Cortex of kidney (tissue), 1 donor: ENCODE measurements at places on chromosomes 3 and 15.

- DNase-seq: no peak
These were observed 152.4 kb upstream of the CHL1 start for GRCh38 chr3:44028-44676.

DNA sequence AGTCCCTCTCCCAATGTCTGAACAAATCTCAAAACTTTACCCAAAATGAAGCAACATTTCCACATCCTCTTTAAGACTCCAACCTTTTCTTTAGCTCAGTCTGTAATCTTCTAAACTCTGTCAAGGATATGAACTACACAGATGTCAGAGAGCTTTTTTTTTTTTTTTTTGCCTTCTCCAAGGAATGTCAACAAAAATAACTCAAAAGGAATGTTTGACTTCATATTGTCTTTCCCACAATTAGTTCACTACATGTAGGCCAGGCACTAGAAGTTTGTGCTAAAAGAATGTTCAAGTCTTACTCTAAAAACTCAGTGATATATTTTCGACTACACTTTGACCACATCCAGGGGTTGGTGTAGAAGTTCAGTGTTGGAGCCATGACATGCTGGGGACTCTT, 37.1 kb downstream of the ADAMTS9 start:
- DNase-seq: no peak

- DNase-seq: no peak
These were observed 15.7 kb upstream of the RPS27L start for GRCh38 chr15:63172851-63173451.

GRCh38 chr15:90860450-90860849, 7.9 kb upstream of the FURIN start:
- DNase-seq: no peak

- no peak for DNase-seq
These were observed 269.4 kb upstream of the ROPN1 start for GRCh38 chr3:124261306-124261705.

GRCh38 chr3:181718987-181719911, 7.5 kb downstream of the SOX2 start:
- DNase-seq: no peak

DNA sequence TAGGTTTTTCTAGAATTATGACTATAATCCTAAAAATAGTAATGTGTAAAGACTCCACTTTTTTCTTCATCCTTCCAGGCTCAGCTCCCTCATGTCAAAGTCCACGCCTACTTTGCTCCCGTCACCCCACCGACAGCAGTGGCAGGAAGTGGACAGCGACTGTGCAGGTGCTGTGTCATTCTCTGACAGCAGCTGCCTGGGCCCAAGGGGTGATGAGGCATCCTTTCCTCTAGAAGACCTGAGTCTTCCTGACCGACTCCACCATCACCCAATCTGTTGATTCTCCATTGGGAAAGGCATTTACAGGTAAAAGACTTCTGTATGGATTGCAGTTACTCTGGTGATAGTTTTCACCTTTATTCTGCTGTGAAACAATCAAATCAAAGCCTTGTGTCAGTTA, 54.8 kb downstream of the UBP1 start:
- no peak for DNase-seq

DNA sequence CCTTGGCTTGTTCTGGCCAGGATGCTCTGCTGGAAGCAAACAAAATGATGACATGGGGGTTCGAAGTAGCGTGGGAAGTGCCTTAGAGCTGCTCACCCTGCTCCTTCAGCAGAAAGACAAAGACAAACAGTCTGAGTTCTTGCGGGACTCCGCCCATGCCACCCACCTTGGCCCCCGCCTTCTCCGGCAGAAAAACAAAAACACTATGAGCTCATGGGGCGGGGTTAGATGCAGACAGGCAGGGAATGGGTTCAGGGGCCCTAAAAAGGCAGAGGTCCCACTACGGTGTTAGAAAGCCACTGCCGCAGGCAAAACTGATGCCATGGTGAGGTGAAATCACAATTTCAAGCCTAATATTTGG, 9.7 kb upstream of the NCKIPSD start:
- DNase-seq: no peak

DNA sequence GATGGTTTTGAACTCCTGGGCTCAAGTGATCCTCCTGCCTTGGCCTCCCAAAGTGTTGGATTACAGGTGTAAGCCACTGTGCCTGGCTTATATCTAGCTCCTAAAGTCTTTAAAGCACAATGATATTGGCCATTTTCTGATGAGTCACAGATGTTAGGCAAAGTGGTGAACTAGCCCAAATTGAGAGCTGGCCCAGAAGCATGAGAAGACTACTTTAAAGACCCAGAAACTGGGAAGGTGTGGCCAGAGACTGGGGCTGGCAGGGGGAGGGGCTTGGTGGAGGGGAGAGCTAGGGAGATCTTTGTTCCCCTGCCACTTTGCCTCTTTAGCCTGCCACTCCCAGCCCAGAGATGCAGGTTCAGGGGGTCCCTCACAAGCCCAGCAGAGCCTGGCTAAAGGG, 21.6 kb downstream of the CHRNA3 start:
- DNase-seq: no peak

- DNase-seq: no peak
These were observed 22.3 kb upstream of the CFAP161 start for GRCh38 chr15:81111510-81112470.

DNA sequence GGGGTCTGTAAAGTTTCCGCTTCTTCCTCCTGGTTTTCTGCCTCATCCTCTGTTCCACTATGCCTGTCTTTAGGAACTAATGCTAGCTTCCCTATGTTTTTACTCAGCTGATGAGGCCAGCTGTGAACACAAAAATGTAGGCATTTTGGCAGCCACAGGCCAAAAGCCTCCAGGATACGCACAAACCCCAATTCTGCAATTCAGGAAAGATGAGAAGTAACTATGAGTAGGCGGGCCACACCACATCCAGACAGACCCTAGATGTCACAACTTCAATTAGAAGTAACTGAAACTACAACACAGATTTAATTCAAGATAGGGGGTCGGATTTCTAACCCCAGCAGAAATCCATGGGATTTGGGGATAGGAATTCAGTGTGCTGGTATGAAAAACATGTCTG, 11.9 kb downstream of the CA12 start:
- no peak for DNase-seq
